ENCODE measurements at places on chromosomes 2 and 18. TPM values are rescaled to one million over a fixed set of nuclear protein-coding genes. Genes with fewer than 3 reads are reported as not detected.

DNA sequence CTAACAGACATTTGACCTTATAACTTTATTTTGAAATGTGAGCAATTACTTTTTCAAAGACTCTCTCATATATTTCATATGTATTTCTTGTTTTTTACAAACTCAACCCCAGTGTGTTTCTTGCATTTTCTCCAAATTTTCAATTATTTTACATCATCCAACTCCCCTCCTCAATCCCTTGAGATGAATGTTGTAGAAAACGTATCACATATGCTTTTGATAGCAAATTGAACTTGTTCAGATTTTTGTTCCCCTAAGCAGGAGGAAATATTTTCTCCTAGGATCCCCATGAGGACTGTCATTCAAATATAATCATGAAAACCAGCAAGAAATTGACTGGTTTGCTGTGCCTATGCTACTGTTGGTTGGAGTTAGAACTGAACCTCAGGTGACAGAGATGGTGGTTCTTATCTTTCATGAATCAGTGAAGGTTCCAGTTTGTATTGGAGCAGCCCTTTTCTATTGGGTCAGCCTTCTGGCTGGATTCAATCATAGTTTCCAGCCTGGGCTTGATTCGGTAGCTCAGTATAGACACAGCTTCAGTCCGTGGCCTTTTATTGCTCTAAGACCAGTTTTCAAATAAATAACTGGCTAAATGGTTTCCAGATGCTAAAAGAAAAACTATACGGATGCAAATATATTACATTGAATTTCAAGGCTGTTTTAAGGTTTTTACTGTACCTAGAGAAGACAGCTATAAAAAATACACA, 591.0 kb downstream of the EPHA4 start:
- no peak for DNase-seq

- DNase-seq: no peak
Observed at GRCh38 chr2:694174-694573, 17.0 kb upstream of the TMEM18 start.

- no peak for DNase-seq
Observed at GRCh38 chr2:56309626-56310170, 125.9 kb downstream of the CCDC85A start.

DNA sequence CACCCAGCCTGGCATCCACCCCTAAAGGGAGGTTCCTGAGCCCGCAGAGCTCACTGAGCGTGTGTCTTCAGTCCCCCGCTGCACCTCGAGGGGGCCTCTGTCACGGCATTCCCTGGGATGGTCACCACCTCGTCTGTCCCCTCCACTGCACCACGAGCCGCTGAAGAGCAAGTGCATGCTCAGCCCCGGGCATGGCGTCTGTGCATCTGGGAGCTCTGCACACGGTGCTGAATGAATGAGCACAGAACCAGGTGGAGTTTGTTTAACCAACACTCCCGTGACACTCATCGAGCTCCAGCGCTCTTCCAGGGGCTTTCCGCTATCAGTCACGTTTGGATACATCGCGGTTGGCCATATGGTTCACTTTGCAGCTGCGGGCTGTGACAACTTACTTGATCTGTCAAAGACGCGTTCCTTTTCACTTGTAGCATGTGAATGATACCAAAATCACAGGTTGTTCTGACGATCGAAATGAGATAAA, 9.2 kb downstream of the ALLC start:
- DNase-seq: no peak

GRCh38 chr2:196376984-196377877, 205.9 kb upstream of the STK17B start:
- no peak for DNase-seq

DNA sequence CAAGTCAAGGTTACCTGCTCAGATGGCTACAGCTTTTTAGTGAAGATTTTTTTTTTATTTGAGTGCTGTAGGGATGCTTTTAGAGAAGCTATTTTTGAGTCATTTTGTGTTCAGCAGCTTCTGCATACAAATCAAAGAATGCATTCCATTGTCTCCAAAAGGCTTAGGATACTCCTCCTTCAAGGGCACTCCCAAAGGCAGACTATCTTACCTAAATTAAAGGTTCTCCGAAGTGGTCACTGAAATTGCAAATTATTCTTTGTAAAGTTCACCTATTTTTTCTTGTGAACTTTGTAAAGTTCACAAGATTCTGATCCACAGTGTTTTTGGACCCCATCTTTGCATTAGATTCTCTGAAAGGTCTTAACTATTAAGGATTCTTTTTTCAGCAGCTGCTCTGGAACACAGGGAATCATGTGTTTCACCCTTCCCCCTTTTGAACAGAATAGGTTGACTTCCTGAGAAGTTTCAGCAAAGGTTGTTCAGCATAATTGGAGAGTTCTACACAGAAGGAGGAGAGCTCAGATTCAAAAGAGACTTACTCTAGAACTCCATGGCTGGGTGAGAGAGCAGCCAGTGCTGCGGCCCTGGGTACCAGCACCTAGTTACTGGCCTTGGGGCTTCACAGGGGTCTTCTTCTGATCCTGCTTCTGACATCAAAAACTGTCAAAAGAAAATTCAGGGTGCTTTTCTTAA, 14.5 kb downstream of the CLIP4 start:
- no peak for DNase-seq

- DNase-seq: no peak
Observed at GRCh38 chr2:28326469-28326805, 66.2 kb upstream of the FOSL2 start.

DNA sequence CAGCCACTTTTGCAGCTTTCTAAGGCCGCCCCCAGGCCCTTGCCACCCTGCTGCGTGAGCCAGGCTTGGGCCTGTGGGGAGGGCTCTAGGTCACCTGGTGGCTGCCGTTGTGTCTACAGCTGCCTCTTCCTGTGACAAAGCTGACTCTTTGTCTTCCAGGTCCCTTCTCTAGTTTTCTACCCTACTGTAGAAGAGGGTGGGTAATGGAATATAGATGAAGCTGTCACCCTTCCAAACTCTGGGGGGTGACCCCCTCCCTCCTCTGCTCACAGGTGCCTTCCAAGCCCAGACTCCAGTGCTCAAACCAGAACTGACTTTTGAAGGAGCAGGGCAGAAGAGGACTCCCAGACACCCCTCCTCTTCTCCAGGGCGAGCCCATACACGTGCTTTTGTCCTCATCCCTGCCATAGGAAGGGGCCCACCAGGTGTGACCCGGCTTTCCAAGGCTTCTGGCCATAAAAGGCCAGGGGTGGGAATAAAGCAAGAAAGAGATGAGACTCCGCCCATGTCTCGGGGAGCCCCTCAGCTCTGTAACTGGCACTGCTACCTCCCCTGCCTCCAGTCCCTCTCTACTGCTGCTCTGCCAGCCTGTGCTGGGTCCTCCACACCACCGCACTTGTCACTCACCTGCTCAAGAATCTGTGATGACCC, 17.9 kb upstream of the SDC1 start:
- no peak for DNase-seq

GRCh38 chr18:12744103-12744502, 41.3 kb downstream of the PSMG2 start:
- DNase-seq: peak; percentile 20

- DNase-seq: no peak
Observed at GRCh38 chr2:209917154-209917771, 85.2 kb upstream of the RPE start.

GRCh38 chr2:160267022-160267421, 67.0 kb upstream of the ITGB6 start:
- no peak for DNase-seq

GRCh38 chr2:170139276-170139967, 38.5 kb upstream of the MYO3B start:
- no peak for DNase-seq

DNA sequence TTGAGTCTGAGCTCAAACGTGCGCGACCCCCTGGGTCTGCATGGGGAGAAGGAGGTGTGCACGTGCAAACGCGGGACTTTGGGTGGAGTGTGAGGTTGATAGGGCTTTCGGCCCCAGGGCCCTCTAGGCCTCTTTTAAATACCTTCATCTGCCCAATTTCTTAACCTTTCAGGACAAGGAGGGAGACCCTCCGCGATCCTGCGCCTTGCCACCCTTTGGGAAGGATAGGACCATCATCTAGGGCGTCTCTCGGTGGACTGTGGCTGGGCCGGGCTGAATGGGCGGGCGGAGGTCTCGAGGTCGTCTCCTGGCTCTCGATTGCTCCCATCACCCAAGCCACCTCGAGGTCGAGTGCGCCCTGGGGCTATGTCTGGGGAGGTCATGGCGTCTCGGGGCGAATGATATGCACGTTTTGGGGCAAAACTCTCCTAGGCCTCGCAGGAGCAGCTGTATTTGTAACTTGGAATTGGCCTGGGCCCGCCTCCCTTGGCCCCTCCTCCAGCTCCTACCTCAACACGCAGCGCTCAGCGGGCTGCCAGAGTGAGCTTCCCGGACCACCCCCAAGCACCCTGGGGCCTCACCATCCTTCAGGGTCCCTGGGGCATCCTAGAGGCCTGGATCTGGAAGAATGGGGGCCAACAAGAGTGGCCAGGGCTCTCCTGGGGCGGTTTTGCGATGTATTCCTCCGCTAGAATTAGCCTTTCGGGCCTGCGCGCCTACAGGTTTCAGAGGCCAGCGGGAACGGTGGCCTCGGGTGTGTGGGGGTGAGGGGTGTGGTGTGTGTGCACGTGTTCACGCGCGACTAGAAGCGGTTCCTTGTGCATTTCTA, 8.7 kb upstream of the SIX3 start:
- no peak for DNase-seq

DNA sequence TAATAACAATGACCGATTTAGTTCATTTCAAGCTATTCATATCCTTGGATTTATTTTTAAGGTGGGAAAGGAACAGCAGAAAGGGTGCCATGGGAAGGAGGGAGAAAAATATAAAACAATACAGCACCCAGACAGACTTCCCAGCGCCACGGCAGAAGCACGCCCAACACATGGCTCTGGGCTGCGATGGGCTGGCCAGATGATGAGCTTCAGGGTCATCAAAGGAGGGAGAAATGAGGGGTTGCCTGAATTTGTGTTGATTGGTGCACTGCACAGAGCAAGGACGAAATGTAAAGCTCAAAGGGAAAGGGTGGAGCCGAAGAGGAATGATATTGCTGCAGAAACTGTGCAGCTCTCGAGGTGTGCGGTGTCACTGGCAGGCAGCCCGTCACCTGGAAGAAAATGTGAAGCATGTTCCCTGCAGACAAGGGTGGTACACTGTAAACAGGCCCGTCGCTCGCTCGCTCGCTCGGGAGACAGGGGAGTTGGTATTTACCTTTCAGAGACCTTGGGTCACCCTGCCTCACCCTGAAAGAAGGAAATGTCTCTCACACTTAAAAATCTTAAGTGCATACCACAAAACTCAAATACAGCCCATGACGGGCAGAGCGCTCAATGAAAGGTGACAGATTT, 195.5 kb upstream of the CTAGE1 start:
- no peak for DNase-seq

GRCh38 chr2:203786549-203787351, 80.3 kb downstream of the CD28 start:
- no peak for DNase-seq

DNA sequence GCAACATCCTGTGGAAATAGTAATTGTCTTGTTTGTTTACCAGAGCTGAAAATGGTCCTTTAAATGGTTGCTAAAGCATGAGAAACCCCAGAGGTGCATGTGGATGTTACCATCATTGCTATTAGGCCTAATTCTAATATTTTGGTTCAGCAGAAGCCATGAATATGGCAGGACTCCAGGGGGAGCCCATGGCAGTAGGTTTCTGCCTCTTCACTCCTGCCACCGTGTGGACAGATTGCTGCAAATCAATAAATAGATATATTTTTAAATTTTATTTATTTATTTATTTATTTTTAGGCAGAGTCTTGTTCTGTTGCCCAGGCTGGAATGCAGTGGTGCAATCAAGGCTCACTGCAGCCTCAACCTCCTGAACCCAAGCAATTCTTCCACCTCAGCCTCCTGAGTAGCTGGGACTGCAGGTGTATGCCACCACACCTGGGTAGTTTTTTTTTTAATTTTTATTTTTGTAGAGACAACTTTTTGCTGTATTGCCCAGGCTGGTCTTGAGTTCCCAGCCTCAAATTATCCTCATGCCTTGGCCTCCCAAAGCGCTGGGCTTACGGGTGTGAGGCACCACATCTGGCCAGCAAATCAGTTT, 54.9 kb upstream of the CAPN13 start:
- DNase-seq: no peak

- no peak for DNase-seq
Observed at GRCh38 chr2:235744161-235744560, 250.3 kb downstream of the AGAP1 start.

DNA sequence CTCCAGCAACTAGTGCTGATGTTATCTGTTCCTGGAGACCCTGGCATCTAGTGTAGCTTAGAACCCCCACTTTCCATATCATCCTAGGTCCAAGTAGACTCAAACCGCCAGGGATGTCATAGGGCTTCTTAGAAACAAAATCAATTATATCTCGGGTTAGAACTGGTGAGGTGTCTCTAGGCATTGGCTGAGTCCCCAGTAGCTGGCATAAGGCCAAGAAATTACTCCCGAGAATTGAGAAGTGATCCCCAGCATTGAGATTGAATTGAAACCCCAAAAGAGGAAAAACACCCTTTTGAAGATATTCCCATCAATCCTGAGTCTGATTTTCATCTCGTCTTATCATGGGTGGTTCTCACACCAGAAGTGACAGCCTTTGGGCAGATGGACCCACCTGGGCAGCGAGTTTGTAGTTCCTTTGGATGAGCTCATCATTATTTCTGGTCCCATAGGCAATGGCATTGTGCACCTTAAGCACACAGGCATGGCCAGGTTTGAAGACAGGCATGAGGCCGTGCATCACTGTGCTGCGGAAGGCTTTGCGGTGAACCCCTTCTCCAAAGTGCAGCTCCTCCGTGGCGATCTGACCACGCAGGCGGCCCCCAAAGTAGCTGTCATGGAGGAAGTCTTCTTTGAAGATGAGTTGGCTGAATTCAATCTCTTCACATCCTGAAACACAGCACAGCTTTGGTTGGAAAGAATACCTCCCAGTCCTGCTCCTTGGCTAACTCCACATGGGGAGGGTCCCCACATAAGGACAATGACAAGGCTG, 112.2 kb downstream of the ALPK2 start:
- DNase-seq: no peak

DNA sequence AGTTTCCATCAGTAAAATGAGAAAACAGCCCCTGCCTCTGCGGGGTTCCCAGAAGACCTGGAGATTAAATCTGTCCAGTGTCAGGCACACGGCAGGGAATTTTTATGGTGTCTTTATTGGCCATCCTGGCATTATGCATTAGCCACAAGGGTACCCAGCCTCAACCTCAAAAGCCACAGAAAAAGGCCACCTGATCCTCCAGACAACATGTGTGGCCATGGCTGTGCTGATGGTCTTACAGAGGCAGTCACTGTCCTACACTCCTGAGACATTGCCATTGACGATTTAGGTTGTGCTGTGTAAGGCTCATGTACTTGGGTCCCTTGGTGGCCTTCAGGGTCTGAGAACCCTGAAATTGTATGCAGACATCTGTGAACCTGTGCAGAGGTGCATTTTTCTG, 115.6 kb downstream of the SMAD7 start:
- no peak for DNase-seq

PSMA8 gene
- total RNA-seq: not detected

CSRNP3 gene
- total RNA-seq: 98.3 TPM

IL36B gene
- total RNA-seq: not detected

ACMSD gene
- not detected for total RNA-seq

MROH2A gene
- total RNA-seq: not detected

AGXT gene
- not detected for total RNA-seq
